CD4-positive, alpha-beta T cell treated with Interleukin-15 for 1 hour (primary cell): ENCODE measurements at places on chromosomes 11 and 22.
A peak's percentile ranks its signal among the peaks of the same experiment; 100 is the strongest.

DNA sequence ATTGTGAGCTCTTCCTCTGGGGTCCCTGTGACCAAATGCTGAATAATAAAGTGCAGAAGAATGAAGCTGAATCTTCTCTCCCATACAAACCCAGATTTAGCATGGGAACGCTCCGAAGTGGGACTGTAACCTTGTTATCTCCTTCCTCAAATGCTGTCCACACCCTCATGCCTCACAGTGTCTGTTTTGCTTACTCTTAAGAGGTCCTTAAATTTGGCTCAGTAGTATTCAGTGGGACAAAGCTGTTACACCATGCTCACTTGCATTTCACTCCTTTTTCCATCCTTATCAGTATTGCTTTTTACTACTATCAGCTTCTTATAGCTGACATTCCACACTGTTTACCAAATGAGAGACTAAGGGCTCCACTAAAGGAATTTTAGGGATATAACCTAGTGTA, 13.8 kb upstream of the AMOTL1 start:
- DNase-seq, result no peak

DNA sequence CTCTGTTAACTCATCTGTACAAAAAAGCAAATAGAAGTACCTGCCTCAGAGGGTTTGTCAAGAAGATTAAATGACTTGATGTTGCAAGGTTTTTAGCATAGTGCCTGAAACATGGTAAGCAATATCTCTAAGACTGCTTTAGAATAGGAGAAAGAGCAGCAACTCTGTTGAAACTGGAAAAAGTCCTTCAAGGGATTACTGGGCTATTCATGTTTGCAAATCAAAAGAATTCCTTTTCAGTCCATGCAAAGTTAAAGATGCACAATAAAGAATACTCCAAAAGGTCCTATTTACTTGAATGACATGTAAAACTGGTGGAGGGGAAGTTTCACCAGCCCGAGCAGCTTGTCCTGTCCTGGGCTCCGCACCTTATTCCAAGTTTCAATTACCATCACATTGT, 70.6 kb downstream of the C2CD3 start:
- DNase-seq, result no peak

- no peak for DNase-seq
Measured at GRCh38 chr11:69634590-69634989, 6.4 kb upstream of the CCND1 start.

DNA sequence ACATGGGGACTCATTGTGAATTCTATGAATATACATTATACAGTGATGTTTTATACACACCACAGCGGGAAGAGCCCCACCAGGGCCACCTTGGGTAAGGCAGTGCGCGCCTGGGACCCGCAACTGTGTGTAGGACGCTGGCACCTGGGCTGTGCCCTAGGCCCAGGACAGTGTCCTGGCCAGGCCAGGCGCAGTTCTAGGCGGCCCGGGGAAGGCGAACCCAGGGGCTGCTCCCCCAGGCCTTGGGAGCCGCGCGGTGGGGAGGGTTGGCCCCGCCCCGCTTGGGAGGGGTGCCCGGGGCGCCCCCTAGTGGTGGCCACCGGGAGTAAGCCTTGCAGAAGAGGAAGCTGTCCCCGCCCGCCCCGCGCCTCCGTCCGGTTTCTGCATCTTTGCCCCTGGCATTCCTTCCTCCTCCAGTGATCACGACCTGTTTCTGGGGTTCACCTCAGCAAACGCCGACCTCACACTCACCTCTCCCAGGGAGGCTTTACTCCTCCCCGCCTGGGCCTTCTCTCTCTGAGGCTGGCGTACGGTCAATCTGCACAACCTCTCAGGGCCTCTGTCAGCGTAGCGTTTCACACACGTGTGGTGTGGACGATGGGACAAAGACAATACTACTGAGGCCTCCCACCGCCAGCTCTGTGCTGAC, 9.5 kb upstream of the EHD1 start:
- peak; percentile 81 for DNase-seq

- DNase-seq, result peak; percentile 66
Measured at GRCh38 chr22:50473088-50473487, 1.7 kb downstream of the SBF1 start.

DNA sequence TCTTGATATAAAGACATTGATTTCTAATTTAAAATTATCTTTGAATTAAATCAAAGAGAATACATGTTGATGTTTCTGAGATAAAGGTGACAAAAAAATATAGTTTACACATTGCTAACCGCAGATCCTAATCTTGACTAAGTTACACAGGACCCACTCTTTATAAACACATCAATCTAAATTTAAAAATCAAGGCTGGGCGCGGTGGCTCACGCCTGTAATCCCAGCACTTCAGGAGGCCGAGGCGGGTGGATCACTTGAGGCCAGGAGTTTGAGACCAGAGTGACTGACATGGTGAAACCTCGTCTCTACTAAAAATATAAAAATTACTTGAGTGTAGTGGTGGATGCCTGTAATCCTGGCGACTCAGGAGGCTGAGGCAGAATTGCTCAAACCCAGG, 1.9 kb downstream of the ARFGAP3 start:
- DNase-seq, result no peak

DNA sequence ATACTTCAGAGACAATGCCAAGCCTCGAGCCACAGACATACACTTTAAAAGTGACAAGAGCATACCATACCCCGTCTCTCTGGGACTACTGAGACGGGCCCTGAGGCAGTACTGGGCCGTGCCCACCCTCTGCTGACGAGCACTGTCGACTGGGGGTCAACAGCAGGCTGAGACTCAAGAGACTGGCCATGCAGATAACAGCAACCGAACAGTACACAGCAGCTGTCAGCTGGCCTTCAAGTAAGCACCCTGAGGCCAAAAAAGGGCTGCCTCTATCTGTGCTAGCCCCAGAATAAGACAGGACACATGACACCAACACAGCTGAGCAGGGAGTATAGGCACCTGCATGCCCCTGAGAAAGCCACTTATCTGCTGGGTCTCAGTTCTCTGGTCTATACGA, 18.9 kb upstream of the TMEM121B start:
- DNase-seq, result no peak

GRCh38 chr22:24727218-24727851, 47.2 kb downstream of the PIWIL3 start:
- no peak for DNase-seq

DNA sequence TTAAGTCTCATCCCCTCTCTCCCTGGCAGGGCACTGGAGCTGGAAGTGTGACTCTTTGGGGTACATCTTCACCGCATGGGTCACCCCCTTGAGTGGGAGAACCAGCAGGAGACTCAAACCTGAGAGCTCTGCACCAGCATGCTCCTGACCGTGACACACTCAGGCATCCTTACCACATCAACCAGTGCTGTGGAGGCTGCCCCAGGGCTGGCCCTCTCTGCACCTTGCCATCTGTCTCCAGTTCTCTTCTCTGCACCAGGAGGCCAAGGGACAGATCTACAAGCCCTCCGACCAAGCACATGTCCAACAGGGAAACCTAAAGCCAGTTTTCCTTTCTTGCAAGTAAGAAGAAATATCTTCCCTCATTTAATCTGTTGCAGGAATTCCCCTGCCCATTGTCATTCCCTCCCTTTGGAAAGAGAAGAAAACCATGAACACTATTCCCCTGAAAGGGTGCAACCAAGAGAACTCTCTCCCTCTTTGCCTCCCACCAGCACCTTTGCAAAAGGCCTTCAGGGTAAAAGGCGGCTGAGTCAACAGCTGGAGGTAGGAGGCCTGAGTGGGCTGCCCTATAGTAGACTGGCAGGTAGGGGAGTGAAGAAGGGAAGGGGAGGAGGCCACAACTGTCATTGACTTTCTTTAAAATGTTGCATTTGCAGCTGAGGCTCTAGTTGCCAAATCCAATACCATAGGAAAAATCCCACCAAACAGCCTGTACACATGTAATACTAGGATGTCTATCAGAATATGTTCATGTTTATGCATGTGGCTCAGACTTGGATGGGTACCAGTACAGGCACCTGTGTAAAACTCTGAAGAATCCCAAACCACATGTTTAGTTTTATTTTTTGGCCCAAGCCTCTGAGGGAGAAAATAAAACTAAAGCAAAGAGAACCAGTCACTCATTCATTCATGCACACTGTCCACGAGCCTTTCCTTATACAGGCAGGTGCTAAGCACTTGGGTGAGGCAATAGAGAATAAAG, 117.0 kb downstream of the WT1 start:
- DNase-seq, result no peak

- peak; percentile 52 for DNase-seq
Measured at GRCh38 chr22:42180349-42180842, 49.8 kb upstream of the CYP2D6 start.

DNA sequence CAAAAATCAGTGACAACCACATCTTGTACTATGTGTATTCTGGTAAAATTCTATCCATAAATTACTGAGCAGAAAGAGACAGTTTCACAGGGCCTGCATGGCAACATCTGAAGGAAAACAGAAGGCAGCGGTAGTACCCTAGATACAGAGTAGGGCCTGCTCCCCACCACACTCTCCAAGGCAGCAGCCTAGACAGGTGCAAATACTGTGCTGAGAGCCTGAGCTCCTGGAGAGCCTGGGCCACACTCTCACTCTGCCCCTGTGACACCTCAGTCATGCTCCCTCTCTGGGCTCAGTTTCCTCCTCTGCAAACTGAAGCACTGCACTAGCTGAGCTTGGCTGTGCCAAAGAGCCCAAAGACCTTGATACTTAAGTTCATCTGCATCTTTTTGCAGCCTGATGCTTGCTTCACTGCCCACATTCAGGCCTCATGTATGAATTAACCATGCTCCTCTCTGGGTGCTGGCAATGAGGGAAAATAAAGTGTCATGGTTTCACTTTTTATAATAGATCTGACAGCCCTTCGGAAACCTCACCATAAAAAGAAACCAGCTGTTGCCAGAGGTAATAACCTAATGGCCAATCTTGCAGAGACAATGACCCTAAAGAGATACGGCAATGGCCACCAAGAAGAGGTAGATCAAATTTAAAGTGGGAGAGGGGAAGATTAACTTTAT, 104.7 kb downstream of the PLEKHA7 start:
- no peak for DNase-seq

GRCh38 chr11:61080526-61080925, 21.8 kb upstream of the CD5 start:
- peak; percentile 30 for DNase-seq

GRCh38 chr22:39106326-39106725, 9.3 kb downstream of the APOBEC3H start:
- DNase-seq, result no peak

- no peak for DNase-seq
Measured at GRCh38 chr22:38029370-38029769, 27.8 kb upstream of the PICK1 start.
